Stimulated activated CD4-positive, alpha-beta T cell treated with anti-CD3 and anti-CD28 coated beads, Interleukin-4, amount 100 ng/mL, for 24 hours (primary cell): ENCODE measurements at places on chromosomes 4 and X.
A peak's percentile ranks its signal among the peaks of the same experiment; 100 is the strongest.

- peak; percentile 86 for DNase-seq
These were observed 78.6 kb downstream of the CAMK2D start for GRCh38 chr4:113682730-113683537.

GRCh38 chrX:11189097-11189496 is 78.0 kb downstream of the HCCS start:
- DNase-seq, result no peak

- DNase-seq, result no peak
These were observed 4.6 kb downstream of the RAB33A start for GRCh38 chrX:130176354-130176776.

GRCh38 chr4:3306450-3306849 is 13.6 kb downstream of the RGS12 start:
- DNase-seq, result no peak

DNA sequence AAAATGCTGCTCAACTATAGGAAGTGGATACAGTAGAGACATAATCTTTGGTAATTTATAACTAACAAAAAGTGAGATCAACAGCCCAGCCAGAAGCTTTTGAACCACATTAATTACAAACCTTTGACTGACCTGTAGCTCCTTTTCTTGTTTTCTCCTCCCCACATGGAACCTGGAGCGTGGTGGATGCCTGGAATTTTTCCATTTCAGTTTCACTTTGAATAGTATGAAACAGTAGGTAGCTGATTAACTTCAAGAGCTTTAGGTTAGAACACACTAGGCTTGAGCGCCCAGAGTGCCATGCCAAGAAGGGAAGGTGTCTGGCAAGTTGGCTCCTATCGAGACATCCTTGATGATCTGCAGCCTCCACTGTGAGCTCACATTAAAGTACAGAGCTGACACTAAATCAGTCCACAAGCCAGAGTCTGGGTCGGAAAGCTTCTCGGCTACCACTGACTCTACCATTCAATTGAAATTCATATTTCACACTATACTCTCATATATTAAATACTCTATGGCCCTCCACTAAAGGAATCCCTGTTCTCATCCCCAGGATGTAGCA is 143.4 kb downstream of the GLRA2 start:
- no peak for DNase-seq

DNA sequence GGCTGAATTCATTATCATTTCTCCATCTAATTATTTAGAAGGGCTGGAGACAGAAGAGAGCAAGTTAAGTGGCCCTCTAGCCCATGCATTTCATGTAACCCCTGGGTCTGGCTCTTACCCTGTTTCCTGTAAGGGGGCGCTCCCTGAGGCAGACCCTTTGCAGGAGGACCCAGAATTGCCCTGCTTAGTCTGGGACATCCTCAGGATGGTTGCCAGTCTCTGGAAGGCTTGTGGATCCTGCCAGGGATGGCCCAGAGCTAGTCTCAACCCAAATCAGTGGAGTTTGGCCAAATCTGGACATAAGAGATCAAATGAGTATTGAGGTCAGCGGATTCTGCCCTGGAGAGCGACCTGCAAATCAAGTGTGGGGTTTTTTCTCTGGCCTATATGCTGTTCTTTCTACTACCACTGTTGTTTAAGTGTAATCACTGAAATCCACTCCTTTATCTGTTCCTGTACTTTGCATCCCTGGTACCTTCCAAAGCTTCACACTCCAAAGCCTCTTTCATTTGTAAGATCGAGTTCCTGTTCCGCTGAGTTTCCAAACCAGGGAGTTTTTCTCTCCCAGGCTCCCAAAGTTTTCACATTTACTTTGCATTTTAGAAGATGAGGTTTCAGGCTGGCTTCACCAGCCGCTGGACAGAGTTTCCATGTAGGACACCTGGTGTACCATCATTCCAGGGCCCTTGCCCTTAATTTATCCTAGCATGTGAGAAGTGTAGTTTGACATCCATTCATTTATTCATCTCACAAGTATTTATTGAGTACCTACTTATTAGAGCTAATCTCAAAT is 6.3 kb downstream of the KLF3 start:
- no peak for DNase-seq
